ENCODE measurements at places on chromosomes 5 and 9. TPM values are rescaled to one million over a fixed set of nuclear protein-coding genes. Genes with fewer than 3 reads are reported as not detected.

TICAM2 gene
- 0.50 TPM for total RNA-seq

RPL12 gene
- 1,884 TPM for total RNA-seq

RGS7BP gene
- not detected for total RNA-seq

NEUROG1 gene
- not detected for total RNA-seq

CD74 gene
- total RNA-seq: 303 TPM

NUTM2G gene
- not detected for total RNA-seq

PPIC gene
- not detected for total RNA-seq

TAF11L5 gene
- total RNA-seq: not detected

CCL27 gene
- total RNA-seq: not detected

TOMM5 gene
- total RNA-seq: 35.3 TPM

FOXD1 gene
- total RNA-seq: not detected

TTF1 gene
- 12.4 TPM for total RNA-seq

TAF11L10 gene
- total RNA-seq: not detected

C6 gene
- not detected for total RNA-seq

LCN6 gene
- total RNA-seq: not detected

TAF11L7 gene
- total RNA-seq: not detected

PGM5 gene
- total RNA-seq: not detected

TRAPPC13 gene
- 14.4 TPM for total RNA-seq

LCN2 gene
- not detected for total RNA-seq

ALDH1B1 gene
- total RNA-seq: 0.20 TPM

SPINK4 gene
- total RNA-seq: not detected

LCP2 gene
- 155 TPM for total RNA-seq

MCTP1 gene
- 2.1 TPM for total RNA-seq

TMEM215 gene
- total RNA-seq: not detected

BTNL8 gene
- not detected for total RNA-seq

CTXN3 gene
- not detected for total RNA-seq

PCDHGC3 gene
- total RNA-seq: not detected

KIAA1958 gene
- total RNA-seq: 6.8 TPM

BNC2 gene
- not detected for total RNA-seq

KIF12 gene
- total RNA-seq: not detected

MPDZ gene
- not detected for total RNA-seq

PCDHGB1 gene
- total RNA-seq: 0.05 TPM

SPATA6L gene
- total RNA-seq: 9.4 TPM

MROH2B gene
- total RNA-seq: not detected

CDK5RAP2 gene
- 56.0 TPM for total RNA-seq

PKN3 gene
- total RNA-seq: 1.9 TPM

SLC6A3 gene
- 0.08 TPM for total RNA-seq

IL7R gene
- 623 TPM for total RNA-seq
